ENCODE measurements at places on chromosomes 1 and 21.

GRCh38 chr1:106954661-106955229, 101.7 kb upstream of the PRMT6 start:
- no peak for DNase-seq

DNA sequence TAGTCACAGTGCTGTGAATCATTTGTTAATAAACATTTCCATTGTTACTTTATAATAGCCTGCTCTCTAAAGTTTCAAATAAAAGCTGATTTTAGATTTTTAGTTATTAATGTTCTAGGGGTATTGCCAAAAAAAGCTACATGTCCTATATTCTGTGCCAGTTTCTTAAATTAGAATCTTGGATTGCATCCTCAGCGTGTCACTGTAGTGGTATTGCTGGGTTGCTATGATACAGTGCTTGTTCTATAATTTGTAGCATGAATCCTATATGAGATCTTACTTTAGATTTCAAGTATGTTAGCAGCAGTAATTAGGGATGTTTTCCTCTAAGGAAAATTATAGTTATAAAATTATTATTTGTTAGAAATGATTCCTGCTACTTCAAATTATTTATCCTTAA, 16.4 kb downstream of the PPP2R5A start:
- no peak for DNase-seq

GRCh38 chr1:167430849-167431242, 87.5 kb downstream of the CD247 start:
- no peak for DNase-seq

DNA sequence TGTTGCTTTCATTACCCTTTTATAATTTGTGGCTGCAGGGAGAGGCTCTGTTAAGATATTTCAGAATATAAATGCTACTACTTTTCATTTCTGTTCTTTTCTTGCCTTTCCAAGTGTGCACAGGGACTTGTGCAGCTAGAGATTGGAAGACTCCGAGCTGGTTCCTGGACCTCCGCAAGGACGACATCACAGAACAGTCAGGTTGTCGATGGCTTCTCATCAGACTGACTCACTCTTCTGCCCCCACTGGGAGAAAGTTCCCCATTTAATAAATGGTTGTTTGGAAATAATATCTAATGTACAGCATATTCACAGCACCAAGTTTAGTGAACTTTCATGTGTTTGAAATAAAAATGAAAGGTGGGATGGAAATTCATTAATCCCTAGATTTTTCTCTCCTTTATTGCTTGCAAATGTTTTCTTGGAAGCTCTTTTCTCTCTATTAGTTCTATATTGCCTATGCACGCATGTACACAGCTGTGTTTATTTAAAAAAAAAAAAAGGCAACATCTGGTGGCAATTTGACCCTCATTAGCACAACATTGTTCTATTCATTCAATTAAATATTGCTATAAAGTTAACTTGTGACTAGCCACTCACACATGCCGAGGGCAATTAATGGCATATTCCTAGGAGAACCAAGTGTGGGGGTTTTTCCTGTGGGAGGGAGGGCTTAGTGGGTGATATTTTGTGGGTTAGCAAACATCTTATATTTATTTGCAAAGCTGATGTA, 77.5 kb upstream of the L1TD1 start:
- no peak for DNase-seq

GRCh38 chr1:204809488-204809887, 61.2 kb upstream of the NFASC start:
- no peak for DNase-seq

DNA sequence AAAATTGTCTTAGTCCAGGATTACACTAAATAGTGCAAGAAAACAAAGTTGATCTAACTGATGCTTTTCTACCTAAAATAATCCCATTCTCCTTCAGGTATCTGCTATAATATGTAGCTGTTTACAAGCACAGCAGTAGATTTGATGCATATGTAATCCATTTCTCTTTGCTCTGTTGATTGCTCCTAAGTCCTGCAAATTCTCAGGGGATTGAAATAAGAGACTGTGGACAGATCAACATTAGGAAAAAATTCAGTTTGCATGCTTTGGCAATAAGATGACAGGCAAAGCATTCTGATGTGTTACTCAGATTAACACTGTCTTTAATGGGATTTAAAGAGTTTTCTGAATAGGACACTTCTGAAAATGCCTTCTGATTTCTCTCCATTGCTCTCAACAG, 34.7 kb downstream of the RNF11 start:
- no peak for DNase-seq

GRCh38 chr1:46315669-46316403, 12.3 kb downstream of the UQCRH start:
- DNase-seq: no peak

- DNase-seq: no peak
These were observed 2.7 kb downstream of the LRRC71 start for GRCh38 chr1:156922986-156923669.

DNA sequence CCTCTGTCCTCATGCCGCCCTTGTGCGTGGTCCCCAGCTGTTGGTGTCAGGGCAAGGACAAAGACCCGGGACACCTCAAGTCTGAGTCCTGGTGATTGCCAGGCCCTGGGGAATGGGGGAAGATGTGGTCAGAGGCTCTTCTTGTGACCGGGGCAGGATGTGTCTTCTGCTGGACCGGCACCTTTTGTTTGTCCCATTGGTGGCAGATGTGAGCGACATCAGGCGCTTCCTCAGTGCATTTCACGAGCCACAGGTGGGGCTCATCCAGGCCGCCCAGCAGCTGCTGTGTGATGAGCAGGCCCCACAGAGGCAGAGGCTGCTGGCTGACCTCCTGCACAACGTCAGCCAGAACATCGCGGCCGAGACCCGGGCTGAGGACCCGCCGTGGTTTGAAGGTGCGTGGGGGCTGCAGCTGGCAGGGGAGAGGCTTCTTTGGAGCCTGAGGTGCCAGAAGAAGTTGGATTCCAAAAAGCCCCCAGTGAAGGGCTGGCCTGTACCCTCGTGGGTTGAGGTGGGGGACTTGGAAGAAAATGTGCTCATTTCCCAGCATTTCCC, 8.4 kb downstream of the DFFB start:
- DNase-seq: no peak

DNA sequence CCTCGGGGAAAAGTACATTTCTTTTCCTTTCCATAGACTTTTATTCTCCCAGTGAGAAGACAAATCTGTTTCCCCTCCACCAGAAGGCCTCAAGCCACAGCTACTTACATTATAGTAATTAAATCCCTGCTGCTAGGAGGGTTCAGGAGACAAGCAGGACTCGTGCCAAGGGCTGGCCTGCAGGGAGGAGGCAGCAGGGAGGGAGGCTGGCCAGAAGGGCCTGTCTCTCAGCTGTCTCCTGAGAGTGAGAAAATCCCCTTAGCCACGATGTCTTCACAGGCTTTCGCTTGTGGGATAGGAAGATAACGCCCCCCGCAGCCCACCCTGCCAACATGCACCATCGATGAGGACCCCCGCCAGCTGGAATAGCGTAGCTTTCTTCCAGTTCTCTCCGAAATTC, 14.0 kb downstream of the KCNN3 start:
- DNase-seq: no peak

DNA sequence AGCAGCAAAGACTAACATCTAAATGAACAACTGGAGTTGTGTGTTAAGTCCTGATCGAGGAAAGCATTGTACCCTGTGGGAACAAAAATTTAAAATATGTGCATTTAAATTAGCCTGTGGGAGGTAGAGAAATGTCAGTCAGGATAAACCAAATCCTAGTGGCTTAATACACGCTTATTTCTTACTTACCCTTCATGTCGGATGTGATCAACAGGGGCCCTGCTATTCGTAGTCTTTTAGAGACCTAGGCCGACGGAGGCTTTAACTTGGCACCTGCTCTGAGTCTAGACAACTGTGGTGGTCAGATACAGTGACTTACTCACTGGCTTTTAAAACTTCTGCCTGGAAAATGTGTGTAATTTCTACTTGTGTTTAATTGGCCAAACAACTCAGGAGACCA, 10.2 kb downstream of the GSTM3 start:
- no peak for DNase-seq

- DNase-seq: no peak
These were observed 27.2 kb upstream of the ERG start for GRCh38 chr21:38525454-38525853.

GRCh38 chr1:73033640-73034039, 751.3 kb upstream of the NEGR1 start:
- DNase-seq: no peak

- DNase-seq: no peak
These were observed 14.0 kb upstream of the LIN9 start for GRCh38 chr1:226322986-226323385.

GRCh38 chr1:46289976-46290375, 13.4 kb downstream of the LRRC41 start:
- no peak for DNase-seq

DNA sequence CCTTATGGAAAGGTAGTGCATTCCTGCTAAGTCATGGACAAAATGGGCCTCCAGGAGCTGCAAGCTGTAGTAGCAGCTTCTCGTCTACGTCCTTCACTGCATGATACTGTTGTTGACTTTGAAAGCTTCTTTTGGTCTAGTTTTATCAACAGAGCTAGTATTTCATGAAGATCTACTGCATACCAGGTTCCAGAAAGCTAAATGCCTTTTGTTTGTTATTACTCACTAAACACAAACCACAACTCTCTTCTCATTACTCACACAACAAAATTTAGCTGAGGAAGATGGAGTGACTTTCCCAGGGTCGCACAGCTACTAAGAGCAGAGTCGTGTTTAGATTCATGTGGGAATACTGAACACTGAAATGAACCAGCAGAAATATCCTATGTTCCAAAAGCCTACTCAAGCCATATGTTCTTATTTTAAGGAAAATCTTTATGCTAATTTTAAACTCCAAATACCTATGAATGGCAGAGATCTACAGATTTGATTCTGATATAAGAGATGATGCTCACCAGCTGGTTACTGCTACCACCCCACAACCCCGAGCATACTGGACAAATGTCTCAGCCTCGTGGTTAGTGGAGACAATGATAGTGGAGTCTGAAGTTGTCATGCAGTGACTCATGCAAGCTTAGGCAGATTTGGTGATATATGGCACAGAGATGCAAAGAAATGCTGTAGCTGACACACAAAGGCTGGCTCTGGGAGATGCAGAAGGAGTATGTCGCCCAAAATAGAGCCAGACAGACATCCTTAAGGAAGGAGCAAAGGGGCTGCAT, 20.6 kb downstream of the PGBD2 start:
- no peak for DNase-seq

GRCh38 chr1:232519186-232519585, 110.7 kb downstream of the SIPA1L2 start:
- no peak for DNase-seq

GRCh38 chr21:17359781-17360180, 153.1 kb upstream of the CXADR start:
- DNase-seq: no peak

- DNase-seq: no peak
These were observed 17.3 kb downstream of the DPH5 start for GRCh38 chr1:101008229-101008834.

DNA sequence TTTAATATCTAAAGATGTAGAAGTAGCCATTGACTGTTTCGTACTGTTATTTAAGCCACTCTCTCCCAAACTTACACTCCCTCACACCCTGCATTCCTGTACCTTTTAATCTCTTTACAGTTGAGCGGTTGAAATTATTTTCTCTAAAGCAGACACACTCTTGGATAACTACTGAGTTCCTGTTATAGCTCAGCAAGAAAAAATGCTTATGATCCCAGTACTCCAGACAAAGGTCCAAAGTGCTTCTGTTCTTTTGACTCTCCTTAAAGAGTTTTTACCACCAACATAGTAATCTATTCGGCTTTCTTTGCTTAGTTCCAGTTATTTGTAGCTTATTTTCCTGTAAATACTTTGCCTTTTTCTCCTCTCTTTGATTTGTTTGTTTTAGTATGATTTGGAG, 100.1 kb downstream of the ATF6 start:
- DNase-seq: no peak

GRCh38 chr1:214126697-214127146, 138.9 kb downstream of the PROX1 start:
- no peak for DNase-seq

GRCh38 chr1:12502336-12503109, 115.5 kb downstream of the DHRS3 start:
- no peak for DNase-seq

DNA sequence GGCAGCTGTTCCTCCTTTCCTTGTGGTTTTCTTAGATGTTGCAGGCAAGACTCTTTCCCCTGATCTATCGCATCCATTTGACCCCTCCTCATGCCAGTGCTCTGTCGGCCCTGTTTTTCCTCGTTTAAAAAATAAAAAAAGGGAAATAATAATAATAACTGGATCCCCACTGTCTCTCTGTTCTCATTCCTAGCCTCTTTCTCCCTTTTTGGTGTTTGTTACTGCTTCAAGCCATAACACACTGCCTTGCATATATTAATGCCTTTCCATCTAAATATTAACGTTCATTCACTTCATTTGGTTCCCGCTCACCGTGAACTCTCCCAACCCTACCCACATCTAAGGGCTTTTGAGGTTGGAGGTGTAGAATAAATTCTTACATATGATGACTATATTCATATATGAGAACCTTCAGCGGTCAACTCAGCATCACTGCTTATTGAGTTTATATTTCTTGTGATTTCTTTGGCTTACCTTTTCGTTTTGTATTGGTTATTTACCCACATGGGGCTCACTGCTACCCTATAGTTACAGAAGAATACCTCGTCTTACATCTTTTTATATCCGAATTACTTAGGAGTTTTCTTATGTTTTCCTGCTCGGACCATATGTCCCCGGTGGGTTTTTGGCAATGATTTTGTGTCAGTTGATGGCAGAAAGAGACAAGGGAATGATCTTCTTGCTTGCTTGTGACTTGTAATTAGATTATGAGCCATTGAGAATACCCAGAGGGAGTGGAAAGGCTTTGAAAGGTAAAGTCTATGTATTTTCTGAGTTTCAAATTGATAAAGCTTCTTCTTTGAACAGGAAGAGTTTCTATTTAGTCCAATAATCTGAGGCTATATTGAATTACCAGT, 805 bp downstream of the ATG4C start:
- no peak for DNase-seq

DNA sequence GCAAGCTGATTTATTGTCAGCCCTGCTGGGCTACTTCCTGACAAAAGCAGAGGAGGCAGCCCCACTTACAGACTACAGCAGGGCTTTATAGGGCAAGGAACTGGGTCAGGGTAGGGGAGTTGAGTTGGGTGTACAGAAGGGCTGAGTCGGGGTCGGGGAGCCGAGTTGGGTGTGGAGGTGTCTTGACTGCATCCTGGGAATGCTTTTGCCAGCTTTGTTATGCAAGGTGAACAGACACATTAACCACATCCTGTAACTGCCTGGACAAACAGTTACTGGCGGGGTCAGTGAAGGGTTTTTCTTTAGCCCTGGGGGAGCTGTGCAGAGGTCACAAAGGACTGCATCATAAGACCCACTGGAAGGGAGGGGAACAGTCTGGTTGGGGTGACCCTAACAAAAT, 39.1 kb upstream of the GBP5 start:
- no peak for DNase-seq

DNA sequence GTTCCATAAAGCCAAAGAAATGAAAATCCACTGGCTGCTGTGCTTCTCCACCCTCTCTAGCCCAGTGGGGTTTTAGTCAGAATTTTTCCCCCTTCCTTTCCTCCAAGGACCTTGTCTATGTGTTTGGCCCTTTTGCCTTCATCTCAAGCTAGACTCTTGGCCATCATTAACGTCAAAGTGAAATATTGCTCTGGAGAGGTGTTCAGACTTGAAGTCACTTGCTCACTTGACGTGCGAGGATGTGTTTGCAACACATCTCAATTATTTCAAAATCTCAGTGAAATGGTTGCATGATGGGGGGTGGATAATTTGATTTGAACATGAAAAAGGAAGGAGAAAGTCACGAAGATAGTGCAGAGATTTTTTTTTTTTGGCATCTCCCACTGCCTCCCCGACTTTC, 13.6 kb downstream of the EVA1C start:
- DNase-seq: no peak

GRCh38 chr21:36976228-36976861, 9.9 kb upstream of the HLCS start:
- no peak for DNase-seq
